ENCODE measurements at places on chromosomes 1 and 21. TPM values are rescaled to one million over a fixed set of nuclear protein-coding genes. Genes with fewer than 3 reads are reported as not detected.

The OR14K1 gene
- not detected for total RNA-seq

The RGS8 gene
- total RNA-seq, result not detected

The CEP104 gene
- 43.4 TPM for total RNA-seq

The MMP23B gene
- 0.93 TPM for total RNA-seq

The SYNJ1 gene
- total RNA-seq, result 13.7 TPM

DNA sequence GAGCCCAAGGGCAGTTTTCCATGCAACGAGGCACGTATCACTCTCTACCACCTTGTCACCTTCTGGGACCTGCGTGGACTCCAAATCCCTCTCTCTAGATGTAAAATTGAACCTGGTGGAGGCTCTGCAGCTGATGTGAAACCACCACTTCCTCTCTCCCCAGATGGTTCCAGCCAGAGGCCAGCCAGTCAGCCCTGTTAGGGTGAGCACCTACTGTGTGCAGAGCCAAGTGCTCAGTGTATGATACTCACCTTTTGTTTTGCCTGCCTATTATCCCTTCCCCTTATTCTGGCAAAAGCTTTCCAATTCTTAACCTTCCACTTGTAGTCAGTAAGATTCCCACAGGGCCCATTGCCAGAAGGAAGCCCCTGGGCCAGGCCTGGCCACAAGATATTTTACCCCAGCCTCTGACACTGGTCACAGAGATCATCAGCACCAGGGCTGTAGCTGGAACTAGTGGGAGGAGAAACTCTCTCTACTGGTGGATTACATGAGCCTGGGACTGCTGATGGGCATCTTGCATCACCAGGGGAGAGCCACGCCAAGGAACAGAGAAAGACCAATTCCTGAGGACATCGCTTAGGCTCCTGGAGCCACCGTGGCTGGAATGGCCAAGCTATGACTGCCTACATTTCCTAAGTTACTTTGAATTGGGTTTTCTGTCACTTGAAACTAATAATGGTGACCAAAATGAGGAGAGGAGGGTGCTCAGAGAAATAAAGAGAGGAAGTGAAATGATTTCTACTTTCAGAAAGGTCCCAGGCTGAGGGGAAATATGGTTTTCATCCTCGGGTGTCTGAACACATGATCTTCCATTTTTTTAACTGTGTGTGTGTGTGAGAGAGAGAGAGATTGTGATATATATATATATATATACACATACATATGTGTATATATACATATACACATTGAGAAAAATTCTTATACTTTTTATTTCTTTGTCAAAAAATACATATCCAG is 26.6 kb upstream of the RD3 start:
- no peaks in the 10 kb centered on the region for H3K36me3 ChIP-seq
- H3K27ac ChIP-seq, result no peak overlapping the region
- peaks cover 2% of the 10 kb centered on the region for H3K27me3 ChIP-seq

DNA sequence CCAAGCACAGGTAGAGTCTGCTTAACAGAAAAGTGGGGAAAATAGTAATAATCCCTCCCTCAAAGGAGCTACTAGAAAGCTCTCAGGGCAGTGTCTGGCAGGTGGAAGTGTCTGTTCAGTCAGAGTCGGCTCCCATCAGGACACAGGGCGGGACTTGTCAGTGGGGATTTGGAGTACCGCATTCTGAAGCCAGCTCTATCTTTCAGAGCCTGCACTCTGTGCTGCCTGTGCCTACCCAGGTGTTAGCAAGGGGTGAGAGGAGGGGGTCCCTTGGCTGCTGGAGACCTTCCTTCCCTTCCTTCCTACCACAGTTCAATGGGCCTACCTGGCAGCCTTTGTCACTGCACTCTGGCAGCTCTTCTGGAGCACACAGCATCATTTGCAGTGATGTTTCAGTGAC is 615.5 kb downstream of the AJAP1 start:
- H3K4me3 ChIP-seq, result no peak overlapping the region
- no peak overlapping the region for H3K27ac ChIP-seq
- H3K27me3 ChIP-seq, result peaks cover 3% of the 10 kb centered on the region
- H3K36me3 ChIP-seq, result no peaks in the 10 kb centered on the region

DNA sequence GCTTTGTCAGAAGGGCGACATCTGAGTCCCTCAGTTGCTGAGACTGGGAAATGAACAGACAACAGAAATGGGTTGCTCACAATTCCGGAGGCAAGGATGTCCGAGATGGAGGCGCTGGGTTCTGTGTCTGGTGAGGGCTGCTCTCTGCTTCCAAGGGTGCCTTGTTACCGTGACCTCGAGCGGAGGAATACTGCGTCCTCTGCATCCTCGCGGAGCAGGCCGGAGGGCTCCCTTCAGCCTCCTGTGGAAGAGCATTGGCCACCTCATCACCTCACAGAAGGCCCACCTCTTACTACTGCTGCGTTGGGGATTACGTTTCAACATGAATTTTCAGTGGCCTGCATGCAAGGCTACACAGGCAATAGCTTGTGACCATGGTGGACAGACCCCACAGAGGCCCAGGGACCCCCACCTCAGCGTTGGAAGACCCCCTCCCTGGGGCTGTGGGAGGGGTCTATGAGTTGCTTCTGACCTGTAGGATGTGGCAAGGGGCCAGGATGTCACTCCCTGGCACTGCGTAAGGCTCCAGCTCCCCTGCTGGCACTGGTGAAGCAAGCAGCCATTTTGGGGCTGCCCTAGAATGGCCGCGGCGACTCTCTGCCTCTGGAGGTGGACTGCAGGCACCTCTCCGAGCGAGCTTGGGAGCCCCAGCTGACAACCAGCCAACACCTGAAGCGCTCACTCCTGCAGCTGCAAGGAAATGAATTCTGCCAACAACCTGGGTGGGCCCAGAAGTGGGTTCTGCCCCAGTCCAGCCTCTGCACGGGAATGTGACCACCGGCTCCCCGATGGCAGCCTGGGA is 36.3 kb upstream of the COL6A1 start:
- H3K4me3 ChIP-seq, result no peak overlapping the region

- peaks cover 10% of the 10 kb centered on the region for H3K27me3 ChIP-seq
- no peaks in the 10 kb centered on the region for H3K4me1 ChIP-seq
- no peak overlapping the region for H3K27ac ChIP-seq
- DNase-seq, result no peak
- H3K36me3 ChIP-seq, result no peaks in the 10 kb centered on the region
Observed at GRCh38 chr1:207999274-207999915, 88.5 kb upstream of the CD34 start.

DNA sequence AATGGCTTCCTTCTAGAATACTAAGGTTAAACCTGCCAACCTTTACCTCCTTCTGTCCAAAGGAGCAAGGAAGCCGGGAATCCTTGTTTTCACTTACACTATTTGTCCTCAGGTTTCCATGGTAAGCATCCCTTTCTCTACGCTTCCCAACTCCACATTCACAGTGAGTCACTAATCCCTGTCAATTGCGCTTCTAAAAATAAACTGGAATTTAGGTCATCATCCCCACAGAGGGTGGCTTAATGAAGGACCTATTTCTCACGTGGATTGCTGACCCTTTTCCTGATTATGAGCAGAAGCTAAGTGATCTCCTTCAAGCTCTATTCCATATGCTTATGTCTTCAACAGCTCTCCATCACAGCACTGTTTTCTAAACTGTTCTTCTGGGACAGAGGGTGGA is 39.9 kb upstream of the ABCA4 start:
- no peak overlapping the region for H3K27ac ChIP-seq
- DNase-seq, result no peak

- no peaks in the 10 kb centered on the region for H3K36me3 ChIP-seq
- DNase-seq, result no peak
- H3K27me3 ChIP-seq, result no peaks in the 10 kb centered on the region
- no peak overlapping the region for H3K4me3 ChIP-seq
Observed at GRCh38 chr1:186960861-186961260, 132.1 kb downstream of the PLA2G4A start.

- no peak overlapping the region for H3K27ac ChIP-seq
- H3K27me3 ChIP-seq, result no peaks in the 10 kb centered on the region
- peaks cover 8% of the 10 kb centered on the region for H3K36me3 ChIP-seq
- peaks cover 18% of the 10 kb centered on the region for H3K4me1 ChIP-seq
Observed at GRCh38 chr1:78672428-78672827, 22.8 kb downstream of the IFI44 start.

DNA sequence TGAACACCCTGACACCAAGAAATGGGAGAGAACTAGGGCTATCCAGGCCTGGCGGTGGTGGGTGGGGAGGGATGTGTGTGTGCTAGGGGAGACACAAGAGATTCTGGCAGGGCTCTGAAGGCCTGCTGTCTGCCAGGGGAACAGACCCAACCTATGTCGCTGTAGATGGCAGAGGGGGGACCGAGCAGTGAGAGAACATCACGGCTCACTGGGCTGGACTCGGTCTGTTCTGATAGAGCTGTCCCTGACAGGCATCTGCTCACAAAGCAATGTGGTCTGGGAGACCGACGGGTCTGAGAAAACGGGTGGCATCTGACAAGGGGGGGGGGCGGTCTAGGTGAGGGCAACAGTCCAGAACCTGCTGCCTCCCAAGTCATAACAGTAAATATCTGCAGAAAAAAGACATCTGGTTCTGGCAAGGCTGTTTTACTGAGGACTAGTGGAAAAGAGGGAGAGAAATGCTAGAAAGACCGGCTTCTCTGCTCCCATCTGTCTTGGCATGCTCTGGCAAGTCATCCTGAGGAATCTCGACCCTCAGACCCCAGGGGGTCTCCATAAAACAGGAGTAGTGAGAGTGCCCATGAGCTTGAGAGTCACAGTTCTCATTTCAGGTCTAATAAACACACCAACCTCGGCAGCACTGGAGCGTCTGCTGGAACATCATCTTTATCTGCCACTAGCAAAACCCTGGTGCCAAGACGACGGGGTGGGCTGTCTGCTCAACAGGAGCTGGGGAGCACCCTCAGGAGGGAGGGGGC is 36.5 kb downstream of the SLC66A1 start:
- H3K36me3 ChIP-seq, result peaks cover 17% of the 10 kb centered on the region
- H3K27me3 ChIP-seq, result no peaks in the 10 kb centered on the region
- no peak overlapping the region for H3K4me3 ChIP-seq
- H3K4me1 ChIP-seq, result no peaks in the 10 kb centered on the region
